ENCODE measurements at places on chromosomes 2 and 18.

DNA sequence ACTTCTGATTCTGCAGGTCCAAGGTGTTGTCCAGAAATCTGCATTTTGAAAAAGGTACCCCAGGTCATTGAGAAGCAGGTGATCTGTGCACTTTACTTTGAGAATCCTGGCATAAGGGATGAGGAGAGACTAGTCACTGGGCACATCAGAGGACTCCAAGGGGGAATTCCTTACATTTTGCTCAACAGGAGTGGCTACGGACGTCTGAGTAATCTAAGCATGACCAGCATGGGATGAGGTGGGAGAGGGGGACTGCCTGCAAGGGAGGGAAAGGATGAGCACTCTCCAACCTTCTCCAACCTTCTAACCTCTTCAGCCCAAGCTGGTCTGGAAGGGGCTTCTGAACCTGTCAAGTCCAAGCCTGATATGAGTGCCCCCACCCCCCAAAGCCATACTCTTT, 55.5 kb downstream of the MARCHF4 start:
- no peak for DNase-seq

GRCh38 chr2:235960011-235960715, 208.0 kb downstream of the GBX2 start:
- no peak for DNase-seq

DNA sequence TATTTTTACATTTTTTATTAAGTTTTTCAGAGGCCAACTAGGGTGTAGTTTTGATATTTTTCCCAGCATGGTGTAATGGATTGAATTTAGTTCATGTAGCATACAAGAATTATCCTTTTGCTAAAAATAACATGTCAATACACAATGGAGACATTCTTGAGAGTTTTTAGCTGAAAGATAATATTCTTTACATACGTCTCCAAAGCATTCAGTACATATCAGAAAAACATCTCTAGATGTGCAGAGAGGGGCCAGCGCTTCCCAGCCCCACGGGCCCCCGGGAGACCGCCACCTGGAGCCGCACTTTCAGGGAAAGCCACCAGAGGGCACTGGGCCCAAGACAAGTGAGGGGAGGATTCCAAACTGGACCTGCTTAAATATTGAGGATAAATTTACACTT, 499.4 kb downstream of the GALR1 start:
- peak; percentile 10 for DNase-seq

DNA sequence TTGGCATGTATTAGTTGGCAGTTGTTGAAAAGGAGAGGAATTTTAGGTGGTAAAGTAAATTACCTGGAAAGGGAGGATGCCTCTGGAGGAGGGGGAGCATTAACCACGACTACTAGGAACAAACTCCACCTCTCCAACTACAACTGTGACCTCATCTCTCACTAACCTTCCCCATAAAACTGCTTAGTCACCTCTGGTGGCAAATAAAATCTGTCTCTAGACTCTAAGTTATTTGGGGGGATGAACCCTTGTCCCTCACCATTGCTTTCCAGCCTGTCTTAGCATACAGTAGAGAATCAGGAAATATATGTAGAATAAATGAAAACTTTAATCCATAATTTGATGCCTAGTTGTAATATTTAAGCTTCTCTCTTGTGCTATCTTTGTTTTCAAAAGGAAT, 27.6 kb upstream of the MYO1B start:
- no peak for DNase-seq

GRCh38 chr18:57797209-57797651, 5.9 kb downstream of the ATP8B1 start:
- DNase-seq, result no peak

DNA sequence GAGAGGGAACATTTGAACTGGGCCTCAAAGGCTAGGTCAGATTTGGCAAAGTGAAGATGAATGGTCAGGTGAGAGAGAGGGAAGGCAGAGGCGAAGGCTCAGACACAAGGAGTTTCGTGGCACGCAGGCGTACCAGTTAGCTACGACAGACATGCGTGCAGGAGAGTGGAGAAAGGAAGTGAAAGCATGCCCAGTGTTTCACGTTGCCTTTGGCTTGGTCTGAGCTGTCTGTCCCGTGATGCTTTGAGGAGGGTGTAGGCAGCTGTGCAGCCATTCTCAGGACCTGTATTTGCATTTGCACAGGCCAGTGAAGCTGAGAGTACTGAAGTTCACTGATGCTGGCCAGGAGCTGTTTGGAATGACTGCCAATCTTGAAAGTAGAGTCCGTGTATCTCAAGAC, 69.5 kb downstream of the HNRNPLL start:
- DNase-seq, result no peak

GRCh38 chr2:161745866-161746614, 121.8 kb downstream of the SLC4A10 start:
- DNase-seq, result no peak

- no peak for DNase-seq
Observed at GRCh38 chr2:218065239-218066006, 3.6 kb upstream of the RUFY4 start.

- no peak for DNase-seq
Observed at GRCh38 chr2:175147186-175147585, 20.8 kb downstream of the ATF2 start.

All from activated naive CD4-positive, alpha-beta T cell treated with anti-CD3 and anti-CD28 coated beads for 36 hours (primary cell).